ENCODE measurements at places on chromosomes 6 and 20.

DNA sequence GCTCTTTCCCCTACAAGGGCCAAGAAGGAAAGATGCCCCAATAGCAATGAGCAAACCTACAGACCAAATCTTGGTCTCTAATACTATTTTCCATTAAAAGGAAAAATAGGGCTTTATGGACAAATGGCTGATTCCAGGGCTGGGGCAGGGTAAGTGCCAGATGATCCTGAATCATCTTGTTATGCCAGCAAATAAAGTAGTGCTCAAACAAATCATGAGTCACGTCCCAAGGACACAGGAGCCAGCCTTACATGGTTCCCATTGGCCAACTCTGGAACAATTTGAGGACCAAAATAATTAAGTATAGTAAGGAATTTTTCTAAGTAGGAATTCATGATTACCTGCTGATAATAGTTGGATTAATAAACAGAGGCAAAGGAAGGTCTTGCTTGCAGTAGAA, 53.2 kb upstream of the NKX2-4 start:
- no peak for DNase-seq

GRCh38 chr6:85404564-85405174, 45.2 kb upstream of the NT5E start:
- no peak for DNase-seq

- DNase-seq: no peak
These were observed 9.7 kb downstream of the BACH2 start for GRCh38 chr6:90286884-90287488.

DNA sequence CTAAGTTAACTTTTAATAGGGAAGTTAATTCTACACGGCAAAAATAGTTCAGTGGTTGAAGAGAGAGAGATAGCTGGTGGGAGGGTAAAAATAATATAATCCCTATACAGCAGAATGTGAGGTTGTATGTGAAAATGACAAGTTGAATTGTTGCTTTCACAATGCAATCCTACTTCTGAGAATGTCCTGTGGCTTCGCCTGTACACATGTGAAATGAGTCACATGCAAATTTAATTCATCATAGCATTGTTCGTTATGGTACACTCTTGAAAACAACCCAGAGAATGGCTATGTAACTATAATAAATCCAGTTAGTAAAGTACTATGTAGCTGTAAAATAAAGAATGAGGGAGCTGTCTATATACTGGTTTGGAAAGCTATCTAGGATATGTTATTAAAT, 46.0 kb upstream of the HINT3 start:
- DNase-seq: no peak

- no peak for DNase-seq
These were observed 17.8 kb upstream of the DCBLD1 start for GRCh38 chr6:117464700-117465099.

DNA sequence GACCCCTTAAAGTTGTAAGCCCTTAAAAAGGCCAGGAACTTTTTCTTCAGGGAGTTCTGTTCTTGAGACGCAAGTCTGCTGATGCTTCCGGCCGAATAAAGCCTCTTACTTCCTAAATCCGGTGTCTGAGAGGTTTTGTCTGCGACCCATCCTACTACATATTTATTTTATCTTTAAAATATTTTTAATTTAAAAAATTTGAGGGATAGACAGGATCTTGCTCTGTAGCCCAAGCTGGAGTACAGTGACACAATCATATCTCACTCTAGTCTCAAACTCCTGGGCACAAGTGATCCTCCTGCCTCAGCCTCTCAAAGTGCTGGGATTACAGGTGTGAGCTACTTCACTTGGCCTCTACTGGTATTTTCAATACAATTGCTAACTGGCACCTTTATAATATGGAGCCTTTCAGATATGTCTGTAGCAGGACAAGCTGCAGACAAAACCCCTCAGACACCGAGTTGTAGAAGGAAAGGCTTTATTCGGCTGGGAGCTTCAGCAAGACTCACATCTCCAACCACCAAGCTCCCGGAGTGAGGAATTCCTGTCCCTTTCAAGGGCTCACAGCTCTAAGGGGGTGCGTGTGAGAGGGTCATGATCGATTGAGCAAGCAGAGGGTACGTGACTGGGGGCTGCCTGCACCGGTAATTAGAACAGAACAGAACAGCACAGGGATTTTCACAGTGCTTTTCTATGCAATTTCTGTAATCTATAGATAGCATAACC, 41.0 kb downstream of the GPX5 start:
- no peak for DNase-seq

DNA sequence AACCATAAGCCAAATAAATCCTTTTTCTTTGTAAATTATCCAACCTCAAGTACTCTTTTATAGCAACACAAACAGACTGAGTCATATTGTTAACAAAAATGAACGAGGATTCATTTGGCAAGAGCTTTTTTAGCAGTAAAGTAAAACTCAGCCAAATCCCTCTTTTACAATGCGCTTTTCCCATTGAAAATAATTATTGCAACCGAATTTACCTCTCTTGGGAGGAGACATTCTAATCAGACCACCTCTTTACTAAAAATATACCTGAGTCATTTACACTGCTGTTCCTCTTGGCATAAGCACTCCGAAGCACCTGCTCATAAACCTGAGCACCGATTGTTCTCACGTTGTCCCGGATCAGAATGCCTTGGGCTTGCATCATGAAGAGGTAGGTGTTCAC, 57.4 kb downstream of the B4GALT5 start:
- no peak for DNase-seq

DNA sequence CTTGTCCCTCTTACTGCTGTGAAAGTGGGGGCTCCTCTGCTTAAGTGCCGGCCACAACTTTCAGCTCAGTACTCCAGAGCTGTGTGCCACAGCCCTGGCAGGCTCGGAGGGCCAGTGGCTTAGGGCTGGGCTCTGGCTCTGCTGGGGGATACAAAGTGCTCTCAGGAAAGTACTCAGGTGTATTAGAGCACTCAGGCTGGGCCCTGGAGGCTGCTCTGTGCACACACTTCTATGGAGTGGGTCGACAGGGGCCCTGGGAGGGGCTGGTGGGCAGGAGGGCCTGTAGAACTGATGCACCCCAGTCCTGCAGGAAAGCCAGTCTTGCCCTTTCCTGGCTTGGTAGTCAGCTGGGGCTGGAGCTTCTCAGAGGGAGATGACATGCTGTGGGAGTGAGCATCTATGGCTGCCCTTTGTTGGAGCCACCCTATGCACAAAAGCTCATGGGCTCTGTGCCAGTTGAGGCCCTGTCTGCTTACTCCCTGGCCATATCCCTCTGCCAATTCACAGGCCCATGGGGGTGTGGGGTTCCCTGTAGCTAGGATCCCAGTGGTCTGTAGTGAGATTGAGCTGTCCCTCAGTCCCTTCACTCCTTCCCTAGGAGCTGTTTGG, 22.0 kb downstream of the CENPW start:
- DNase-seq: no peak

GRCh38 chr6:19873031-19873430, 35.9 kb downstream of the ID4 start:
- DNase-seq: no peak

DNA sequence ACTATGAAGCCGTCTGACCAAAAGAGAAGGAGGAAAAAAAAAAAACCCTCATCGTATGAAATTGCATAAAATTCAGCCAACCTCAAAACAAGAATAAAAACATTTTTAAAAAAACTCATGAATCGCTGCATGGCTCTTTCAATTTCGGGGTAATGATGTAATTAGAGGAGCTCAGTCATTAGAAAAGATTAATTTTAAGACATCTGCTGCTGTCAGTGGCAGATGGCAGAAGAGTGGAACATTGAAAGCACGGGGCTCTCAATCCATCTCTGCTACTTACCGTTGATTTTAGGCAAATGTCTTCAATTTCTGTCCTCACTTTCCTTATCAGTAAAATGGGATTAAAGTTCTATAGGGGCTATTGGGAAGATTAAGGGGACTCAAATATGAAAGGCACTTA, 79.1 kb downstream of the EYA2 start:
- DNase-seq: no peak

DNA sequence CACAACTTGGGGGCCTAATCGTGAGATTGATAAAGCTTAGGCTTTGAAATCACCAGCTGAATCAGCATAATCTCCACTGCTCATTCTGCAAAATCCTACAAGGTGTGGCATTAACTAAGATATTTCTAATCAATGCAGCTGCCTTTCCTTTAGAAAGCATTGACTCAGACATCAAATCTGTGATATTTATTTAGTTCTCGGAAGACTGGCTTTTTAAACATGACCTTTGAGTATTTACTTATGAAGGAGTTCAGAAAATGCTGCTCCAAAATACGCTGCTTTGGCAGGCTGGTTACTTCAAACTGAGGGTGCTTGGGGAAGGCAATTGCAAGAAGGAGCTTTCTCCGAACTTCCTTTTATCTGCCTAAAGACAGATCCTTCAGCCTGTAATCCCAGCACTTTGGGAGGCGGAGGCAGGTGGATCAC, 23.7 kb upstream of the FUCA2 start:
- DNase-seq: no peak

DNA sequence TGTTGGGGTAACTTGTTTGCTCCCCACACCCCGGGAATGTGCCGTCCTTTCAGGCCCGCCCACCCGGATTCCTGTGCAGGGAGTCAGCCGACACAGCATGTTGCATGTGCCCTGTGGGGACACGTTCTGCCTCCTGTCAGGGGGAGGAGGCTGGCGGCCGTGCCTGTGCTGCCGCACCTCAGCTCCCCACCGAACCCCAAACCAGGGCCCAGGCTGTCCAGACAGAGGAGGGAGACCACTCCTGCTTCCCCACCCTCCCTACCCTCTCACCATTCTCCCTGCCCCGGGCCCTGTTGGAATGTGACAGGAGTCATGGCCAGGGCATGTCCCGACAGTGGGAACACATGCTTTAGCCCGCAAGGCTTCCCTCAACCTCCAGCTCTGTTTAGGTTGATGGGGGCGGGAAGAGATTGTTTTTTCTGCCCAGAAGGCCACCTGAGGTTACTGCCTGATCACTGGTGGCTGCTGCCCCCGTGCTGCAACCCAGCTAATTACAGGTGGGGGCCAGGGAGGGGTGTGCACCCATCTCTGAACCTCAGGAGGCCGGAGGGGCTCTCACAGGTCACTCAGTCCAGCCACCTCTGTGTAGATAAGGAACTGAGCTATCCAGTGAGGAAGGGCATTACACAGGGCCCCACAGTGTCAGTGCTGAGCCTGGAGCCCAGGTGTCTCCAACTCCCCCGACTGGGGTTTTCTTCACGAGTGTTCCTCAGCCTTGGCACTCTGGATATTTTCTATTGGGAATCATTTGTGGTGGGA, 13.6 kb downstream of the LRRC73 start:
- peak; percentile 53 for DNase-seq

DNA sequence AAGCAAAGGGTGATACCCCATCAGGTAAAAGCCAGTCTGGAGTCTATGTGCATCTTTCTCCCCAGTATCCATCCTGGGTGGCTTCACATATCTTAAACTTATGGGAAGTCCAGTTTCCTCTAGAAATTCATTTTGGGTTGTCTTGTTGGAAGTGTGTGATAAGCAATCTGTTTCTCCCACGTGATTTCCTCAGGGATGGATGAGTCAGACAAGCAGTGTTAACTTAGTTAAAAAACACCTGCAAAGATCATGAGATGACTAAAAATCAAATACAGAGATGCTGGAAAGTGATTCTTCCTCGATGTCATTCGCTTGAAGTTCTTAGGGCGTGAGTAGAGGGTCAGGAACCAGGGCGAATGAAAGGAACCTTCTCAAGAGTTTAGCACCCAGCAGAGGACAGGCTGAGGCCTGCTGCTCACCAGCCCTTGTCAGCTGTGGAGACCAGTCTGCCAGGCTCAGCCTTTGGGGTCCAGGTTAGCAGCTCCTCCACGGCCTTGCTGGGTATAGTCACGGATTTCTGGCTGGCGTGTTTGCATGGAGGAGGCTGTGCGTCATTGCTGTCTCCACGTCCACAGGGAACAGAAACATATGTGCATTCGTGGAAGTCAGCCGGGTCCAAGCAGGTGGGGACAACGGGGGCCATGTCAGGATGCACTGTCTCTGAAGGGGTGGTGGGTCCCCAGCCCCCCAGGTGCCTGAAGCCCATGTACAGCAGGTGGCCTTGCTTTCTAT, 2.8 kb upstream of the PNPLA1 start:
- no peak for DNase-seq

DNA sequence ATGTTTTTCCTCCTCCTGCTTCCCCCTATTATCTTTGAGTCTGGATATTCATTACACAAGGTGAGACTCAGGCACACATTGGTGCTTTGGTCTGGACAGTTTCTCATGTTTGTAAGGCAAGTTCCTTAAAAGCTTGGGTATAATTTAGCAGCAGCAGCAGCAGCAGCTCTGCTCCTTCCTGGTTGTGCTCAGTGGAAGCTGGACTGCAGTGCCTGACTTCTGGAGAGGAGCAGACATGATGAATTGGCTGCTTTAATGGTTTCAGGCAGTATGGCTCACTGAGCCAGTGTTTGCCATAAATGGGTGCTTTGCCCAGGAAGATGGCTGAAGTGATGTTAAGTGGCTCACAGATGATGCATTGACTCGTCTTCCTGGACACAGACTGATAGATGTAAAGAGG, 32.4 kb downstream of the SLC9A8 start:
- DNase-seq: no peak

DNA sequence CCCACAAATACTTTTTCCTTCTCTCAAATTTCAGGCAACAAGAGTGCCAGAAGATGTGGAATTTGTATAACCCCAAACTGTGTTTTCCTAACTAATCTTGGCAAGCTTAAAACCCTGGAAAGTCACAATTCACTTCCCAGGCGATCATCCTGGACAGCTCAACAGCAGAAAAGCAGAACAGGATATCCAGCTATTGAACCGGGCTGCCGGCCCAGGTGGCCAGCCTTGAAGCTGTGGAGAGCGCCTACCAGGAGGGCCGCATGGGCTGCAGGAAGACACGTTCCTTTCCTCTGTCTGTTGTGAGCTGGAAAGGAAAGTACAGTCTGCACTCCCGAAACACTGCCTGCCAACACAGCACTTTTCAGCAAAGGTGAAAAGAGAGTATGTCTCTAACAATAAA, 719.7 kb upstream of the MARCKS start:
- peak; percentile 62 for DNase-seq

DNA sequence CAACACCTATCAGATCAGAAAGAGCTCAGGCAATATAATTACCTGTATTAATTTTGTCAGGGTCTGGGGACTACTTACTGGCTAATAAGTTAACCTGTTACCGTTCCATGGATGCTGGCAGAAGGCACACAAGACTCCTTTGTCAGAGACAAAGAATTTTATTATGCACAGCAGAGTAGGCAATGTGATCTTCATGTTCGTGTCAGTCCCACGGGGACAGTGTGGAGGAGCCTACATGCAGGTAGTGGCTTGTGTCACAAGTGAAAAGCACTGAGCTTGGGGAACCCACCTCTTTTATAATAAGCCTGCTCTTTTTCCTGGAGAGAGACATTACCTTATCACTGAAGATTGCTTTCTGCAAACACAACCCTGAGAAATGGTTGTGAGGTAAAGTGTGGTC, 96.9 kb downstream of the CD164 start:
- DNase-seq: no peak

DNA sequence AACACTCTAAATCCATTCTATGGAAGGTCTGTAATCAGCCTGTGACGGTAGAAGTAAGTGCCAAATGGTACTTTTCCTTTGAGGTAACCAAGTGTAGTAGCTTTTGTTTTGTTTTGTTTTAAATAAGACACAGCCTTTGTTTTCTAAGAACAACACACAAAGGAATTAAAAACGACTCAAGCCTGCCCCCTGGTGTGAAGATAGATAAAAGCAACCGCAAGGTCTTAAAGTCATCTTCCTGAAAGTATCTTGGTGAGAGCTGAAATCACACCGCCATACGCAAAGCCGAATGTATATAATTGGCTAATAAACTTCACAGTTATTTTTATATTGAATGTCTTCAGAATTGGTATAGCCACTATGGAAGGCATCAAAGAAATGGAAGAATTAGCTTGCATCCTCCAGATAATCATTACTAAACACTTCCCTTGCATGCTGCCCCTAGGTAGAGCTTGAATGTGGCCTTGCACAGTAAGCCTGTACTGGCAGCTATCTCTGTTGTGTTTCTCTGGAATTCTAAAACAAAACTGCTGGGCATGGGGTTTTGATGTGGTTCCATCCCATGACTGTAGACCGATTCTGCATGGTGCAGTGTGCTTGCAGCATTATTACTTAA, 95.6 kb downstream of the LAMP5 start:
- DNase-seq: peak; percentile 43

Data from urinary bladder (tissue), 4 donors.